ENCODE measurements at places on chromosomes 11 and 22.

DNA sequence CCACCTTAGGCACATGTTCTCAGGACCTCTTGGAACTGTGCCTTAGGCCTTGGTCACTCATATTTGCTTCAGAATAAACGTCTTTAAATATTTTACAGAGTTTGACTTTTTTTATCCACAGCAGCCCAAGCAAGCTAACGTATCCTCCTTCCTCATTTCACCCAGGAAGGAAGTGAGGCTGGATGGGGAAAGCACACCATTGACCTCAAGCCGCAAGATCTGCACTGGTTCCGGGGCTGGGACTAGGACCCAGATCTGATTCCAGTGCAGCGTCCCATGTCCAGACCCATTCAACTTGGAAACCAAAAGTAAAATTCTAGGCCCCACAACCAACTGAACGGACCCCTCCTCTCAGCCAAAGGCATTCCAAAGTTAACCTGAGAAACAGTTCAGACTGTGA is 2.4 kb upstream of the LGALS12 start:
- no peak for DNase-seq

DNA sequence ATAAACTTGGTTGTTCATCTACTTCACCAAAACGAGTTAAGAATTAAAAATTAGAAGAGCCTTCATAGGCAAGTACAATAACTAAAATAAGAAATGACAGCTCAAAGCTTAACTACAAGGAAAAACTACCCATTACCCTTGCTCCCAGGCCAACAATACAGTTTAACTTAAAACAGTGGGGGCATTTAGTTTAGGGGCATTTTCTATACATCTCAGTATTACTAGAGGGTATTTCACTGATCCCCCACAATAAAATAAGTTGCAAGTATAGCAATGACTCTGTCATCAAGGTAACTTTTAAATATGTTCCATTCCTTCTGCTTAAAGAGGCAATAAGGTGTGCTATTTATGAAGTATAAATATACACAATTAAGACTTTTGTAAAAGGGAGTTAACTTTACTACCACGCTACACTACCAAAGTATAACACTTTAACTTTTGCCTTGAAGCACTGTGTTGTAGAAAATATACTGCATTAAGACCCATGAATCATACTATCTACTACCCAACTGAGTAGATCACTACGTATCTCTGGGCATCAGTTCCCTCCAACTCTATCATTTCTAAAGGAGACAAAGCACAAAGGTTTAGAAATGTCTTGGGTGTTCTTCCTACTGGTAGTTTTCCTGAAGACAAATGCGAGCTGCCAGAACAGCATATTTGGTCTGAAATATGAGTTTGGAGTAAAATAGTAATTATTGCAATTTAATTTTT is 29.8 kb downstream of the CHORDC1 start:
- no peak for DNase-seq

GRCh38 chr11:44609783-44610155 is 44.3 kb downstream of the CD82 start:
- no peak for DNase-seq

GRCh38 chr22:48890693-48891554 is 936.7 kb downstream of the BRD1 start:
- no peak for DNase-seq

DNA sequence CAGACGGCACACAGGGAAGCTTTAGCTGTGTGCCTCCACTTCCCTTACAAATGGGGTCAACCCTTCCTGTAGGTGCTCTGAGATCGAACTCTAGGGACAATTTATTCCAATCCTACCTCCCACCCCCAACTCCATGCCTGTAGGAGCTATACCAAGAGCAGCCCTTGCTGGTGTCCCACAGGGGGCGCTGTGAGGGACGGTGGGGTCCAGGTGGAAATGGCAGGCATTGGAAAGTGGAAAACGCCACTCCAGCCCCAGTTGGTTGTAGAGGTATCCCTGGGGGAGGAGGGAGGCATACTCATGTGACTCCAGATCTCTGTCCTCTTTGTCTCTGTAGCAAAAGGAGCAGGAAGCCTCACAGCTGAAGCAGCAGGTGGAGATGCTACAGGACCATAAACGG is 161.3 kb downstream of the MYO18B start:
- DNase-seq: no peak

DNA sequence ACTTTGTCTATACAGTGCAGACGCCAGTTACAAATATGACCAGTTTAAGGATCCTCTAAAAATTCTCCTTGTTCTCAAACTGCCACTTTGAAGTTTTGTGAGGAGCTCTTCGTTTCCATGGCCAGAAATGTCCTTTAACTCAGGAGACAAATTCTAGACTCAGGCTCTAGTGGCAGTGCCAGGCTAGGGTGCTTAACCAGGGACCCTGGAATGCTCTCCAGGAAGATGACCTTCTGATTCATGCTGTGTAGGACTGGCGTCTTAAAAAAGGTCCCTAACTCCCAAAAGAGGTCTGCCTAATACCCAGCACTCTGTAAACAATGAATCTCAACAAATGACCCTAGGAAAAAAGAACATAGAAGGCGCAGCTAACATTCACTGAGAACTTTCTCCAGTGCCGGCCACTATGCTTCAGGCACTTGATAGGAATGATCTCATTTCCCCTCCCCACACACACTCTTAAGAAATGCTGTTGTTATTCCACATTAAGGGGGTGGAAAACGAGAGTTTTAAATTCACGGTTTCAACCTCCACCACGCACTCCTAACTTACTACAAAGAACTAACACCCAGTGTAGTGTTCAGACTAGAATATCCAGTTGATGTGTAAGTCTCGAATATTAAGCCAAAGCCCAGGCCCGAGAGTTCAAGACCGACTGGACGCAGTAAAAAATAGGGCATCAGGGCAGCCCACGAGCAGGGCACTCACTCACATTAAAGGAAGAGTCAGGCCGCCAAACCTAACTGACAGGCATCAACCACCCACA is 747 bp downstream of the NXF1 start:
- DNase-seq: no peak

DNA sequence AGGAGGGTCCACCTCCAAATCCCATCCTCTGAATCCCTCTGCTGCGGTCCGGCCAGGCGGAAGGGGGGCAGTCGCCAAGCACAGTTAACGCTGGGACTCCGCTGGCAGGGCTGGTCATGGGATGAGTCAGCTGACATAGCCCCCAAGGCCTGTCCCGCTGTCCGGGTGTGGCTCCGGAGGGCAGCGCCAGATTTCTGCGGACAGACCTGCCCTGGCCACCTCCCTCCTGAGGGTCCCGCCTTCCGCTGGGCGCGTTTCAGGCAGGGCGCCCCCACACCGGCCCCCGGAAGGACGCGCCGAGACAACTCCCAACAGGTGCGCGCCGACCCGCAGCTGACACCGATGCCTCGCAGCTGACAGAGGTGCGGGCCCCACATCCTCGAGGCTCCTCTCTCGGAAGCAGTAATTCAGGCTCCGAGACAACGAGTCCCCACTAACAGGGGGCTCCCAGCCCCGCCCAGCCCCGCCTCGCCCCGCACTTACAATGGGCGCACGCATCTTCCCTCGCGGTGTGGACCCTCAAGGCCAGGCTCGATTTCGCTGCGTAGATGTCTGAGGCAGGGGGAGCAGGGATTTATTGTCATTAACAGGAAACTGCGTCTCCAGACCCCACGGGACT is 607 bp downstream of the PLAAT3 start:
- DNase-seq: no peak

GRCh38 chr11:45028911-45029682 is 78.4 kb upstream of the TP53I11 start:
- no peak for DNase-seq

DNA sequence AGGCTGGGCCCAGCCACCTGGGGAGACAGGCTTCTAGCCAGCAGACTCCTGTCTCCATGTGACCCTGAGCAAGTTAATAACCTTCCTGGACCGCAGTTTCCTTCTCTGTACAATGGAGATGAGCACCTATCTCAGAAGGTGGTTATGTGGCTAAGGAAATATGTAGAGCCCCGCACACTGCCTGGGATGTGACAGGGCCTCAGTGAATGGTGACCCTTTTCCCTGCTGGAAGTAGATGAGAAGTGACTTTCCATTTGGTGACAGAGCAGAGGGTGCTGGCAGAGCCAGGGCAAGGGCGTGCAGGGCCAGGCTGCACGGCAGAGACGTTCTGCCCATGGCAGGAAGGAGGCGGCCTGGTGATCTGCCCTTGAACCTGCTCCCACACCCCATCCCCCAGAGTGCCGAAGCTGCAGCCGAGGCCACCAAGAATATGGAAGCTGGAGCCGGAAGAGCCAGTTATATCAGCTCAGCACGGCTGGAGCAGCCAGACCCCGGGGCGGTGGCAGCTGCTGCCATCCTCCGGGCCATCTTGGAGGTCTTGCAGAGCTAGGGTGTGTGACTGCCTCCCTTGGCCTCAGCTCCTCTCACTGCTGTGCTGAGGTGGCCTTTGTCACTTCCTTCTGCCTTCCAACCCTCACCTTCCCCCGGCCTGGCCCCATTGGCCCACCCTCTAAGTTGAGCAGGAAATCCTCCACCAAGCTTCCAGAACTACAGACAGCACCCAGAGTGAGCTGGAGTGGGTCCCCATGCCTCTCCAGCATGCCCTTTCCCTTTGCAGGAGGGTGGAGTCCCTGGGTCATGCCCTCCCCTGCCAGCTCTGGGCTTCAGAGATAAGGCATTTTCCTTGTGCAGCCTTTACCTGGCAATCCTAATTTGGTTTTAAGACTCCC is 13.2 kb downstream of the TKFC start:
- DNase-seq: no peak

DNA sequence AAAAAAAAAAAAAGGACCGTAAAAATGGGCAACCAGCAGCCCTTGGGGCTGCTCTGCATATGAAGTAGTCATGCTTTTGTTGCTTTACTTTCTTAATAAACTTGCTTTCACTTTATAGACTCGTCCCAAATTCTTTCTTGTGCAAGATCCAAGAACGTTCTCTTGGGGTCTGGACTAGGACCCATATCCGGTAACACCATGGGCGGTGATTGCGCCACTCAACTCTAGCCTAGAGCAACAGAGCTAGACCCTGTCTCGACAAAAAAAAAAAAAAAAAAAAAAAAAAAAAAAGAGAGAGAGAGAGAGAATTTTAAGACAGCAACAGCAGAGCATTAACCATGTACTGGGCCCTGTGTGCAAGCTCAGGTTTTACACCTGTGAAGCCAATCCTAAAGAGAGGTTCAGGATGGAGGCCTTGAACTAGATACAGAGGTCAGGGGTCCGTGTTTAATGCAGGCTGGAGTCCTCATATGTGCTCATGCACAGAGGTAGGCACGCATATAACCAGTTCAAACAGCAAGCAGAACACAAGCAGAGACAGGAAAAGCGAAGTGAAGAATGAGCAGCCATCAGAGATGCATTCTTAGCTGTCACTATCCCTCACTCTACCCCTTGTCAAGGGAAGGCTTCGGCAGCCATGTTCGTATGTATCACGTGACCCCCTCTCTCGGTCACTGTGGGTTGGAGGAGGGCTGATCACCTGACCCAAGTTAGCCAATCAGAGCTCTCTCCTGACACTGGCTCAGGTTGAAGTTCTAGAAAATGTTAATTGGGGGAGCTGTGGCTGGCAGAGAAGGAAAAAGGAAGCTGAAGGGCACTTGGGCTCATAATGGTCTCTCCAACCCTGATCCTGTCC is 16.7 kb upstream of the SYT12 start:
- DNase-seq: no peak

Measured in activated CD4-positive, CD25-positive, alpha-beta regulatory T cell treated with anti-CD3 and anti-CD28 coated beads, Interleukin-2, amount 50 U/mL, for 16 hours (primary cell).